ENCODE measurements at places on chromosomes 4 and X.

DNA sequence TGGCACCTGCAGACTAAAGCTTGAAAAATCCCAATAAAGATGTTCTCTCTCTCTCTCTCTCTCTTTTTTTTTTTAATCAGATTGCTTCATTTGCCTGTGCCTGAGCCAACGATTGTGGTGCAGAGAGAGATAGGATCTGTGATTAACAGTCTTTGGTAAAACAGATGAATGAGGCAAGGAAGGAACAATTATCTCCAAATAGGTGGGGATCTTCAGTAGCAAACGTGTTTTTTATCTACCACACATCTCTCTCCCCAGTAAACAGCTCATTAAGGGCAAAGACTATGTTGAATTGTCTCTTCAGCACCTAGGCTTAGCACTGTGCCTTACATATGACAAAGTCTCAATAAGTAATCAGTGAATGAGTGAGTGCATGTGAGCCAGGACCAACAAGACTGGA, 96.3 kb downstream of the SMIM20 start:
- DNase-seq: no peak

DNA sequence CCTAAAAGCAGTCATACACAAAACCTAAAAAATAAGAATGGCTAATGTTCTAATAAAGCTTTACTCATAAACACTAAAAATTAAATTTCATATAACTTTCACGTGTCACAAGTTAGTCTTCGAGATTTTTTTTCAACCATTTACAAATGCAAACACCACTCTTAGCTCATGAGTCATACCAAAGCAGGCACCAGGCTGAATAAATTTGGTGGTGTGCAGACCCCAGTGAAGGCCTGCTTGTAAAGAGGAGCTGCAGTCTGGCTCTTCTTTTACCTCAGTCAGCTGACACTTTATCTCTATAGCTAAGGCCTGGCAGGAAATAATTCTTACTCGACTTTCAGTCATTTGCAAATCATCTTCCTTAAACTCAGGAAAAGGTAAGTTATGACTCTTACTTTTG, 37.4 kb downstream of the CLOCK start:
- no peak for DNase-seq

GRCh38 chrX:47129157-47129898, 15.2 kb downstream of the NDUFB11 start:
- peak; percentile 94 for DNase-seq

- DNase-seq: no peak
Measured at GRCh38 chr4:85477534-85477933, 2.6 kb downstream of the ARHGAP24 start.

GRCh38 chr4:2534904-2535375, 1.5 kb upstream of the FAM193A start:
- no peak for DNase-seq

GRCh38 chr4:35463251-35463952, 780.9 kb downstream of the ARAP2 start:
- no peak for DNase-seq

- DNase-seq: no peak
Measured at GRCh38 chrX:23389196-23389792, 54.6 kb downstream of the PTCHD1 start.

- no peak for DNase-seq
Measured at GRCh38 chr4:30720661-30721184, 554 bp downstream of the PCDH7 start.

DNA sequence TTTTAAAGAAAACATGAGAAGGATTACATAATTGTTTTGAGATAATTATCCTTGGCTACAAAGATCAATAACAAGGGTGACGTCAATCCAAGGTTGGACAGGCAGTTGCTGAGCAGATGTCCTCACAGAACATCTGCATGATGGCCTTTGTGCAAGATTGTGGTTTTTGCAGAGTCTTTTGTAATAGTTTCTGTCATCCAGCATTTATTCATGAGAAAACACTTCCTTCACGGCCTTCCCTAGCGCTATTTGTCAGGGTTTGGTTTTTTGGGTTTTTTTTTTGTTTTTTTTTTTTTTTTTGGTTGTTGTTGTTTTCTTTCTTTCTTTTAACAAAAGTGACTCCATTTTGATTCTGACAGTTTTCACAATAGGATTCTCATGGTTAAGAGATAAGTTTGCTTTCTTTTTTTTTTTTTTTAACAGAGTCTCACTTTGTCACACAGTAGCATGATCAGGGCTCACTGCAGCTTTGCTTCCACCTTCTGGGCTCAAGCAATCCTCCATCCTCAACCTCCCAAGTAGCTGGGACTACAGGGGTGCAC, 31.5 kb upstream of the ELF2 start:
- DNase-seq: no peak

GRCh38 chrX:69372435-69372834, 131.7 kb upstream of the NALF2 start:
- no peak for DNase-seq

GRCh38 chr4:184269879-184270430, 52.3 kb upstream of the ENPP6 start:
- no peak for DNase-seq

GRCh38 chr4:113695328-113696169, 66.0 kb downstream of the CAMK2D start:
- DNase-seq: no peak

DNA sequence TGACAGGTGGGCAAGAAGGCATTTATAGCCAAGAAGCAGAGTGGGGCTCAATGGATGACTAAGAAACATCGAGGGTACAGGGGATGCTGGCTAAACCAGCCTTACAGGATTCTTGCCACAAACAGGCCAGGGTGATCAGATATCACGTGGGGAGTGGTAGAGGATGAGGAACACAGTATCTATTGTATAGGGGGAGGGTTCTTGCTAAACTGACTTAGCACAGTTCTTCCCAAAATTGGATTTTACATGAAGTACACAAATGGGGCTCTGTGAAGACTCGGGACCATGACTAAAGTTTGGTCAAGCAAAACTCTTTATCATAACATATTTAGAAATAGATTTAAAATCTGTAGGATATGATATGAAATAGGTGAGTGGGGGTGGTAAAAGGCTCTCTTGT, 144.0 kb upstream of the ATOH1 start:
- DNase-seq: no peak

DNA sequence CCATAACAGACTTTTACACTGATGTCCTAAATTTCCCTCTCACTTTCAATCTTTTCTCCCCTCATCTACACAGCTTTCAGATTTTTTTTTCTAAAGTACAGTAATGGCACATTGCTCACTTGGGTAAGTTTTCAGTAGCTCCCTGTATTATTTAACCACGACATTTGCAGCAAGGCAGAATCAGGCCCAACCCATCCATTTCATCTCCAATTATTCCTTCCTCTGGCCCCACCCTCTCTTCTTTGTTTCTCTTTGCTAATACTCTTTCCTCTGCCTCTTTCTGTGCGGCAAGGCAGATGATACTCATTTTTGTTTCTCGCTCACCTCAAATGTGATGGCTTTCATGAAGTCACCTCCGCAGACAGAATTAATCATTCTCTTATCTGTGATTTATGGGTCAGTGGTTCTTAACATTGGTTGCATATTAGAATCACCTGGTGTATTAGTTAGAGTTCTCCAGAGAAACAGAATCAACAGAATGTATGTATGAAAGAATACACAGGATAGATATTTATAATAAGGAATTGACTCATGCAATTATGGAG, 43.4 kb upstream of the GATB start:
- no peak for DNase-seq

GRCh38 chr4:14790494-14790893, 211.8 kb upstream of the CPEB2 start:
- no peak for DNase-seq

DNA sequence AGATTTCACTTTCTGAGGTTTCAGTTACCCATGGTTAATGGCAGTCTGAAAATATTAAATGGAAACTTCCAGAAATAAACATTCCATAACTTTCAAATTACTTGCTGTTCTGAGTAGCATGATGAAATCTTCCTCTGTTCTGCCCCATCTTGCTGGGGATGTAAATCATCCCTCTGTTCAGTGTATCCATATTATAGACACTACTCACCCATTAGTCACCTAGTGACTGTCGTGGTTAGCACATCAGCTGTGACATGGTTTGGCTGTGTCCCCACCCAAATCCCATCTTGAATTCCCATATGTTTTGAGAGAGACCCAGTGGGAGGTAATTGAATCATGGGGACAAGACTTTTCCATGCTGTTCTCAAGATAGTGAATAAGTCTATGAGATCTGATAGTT, 125.5 kb upstream of the GIMD1 start:
- DNase-seq: no peak

DNA sequence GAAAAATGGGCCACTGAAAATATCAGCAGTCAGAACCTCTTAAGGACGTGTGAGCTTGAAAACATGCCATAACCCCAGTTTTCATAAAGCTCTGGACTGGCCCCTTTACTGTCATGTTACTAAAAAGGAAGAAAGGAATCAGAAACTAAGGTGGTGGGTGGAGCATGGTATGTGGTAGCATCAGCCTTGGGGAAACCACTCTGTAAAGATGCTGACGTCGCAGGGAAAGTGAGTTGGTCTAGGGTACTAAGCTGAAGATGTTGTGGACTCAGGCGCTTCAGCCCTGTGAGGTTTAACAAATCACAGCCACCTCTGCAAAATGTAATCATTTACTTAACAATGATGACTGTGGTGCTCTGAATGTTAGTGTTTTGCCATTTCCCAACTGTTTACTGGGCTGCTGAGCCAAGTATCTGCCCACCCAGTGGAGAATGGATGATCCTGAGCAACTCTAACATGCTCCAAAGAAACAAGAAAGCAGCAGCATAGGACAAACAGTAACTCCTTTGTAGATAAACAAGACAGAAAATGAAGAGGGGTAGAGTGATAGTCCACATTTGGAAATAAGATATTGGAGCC, 33.4 kb downstream of the C4orf54 start:
- DNase-seq: no peak

DNA sequence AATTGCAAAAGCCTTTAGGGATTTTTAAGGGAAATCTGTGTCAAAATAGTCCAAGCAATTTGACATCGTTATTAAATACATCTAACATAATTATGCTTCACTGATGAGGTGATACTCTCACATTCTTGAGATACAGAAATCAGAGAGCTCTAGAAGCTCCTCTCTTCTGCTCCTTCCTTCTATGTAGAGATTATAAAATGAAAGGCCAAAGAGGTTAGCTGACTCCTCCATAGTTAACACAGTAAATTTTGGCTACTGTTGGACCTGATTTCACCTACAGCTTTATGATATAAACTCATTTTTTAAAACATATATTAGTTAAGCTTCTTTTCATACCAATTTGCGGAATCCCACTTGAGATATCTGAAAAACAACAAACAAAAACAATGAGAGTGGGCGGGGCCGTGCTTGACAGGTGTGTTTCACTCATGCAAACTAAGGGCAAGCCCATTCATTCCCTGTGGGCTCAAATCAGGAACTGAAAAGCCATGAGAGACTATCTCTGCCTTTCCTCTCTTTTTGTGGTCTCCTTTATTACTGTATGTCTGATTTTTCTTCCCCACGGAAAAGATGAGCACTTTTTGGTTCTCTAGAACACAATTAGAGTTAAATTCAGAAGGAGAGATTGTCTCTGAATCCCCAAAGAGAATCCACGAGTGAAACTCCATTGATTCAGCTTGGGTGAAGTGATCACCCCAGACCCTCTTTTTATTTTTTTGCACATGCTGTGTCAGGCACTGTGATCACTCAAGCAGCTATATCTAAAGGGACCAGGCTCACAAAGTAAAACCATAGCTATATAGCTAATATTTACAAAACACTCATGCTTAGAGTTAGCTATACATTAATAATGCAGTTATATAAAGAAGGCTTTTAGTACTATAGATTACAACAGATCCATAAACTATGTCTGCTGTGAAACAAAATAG, 566.3 kb downstream of the IL15 start:
- no peak for DNase-seq

- DNase-seq: no peak
Measured at GRCh38 chr4:84875636-84876371, 90.7 kb downstream of the WDFY3 start.

- no peak for DNase-seq
Measured at GRCh38 chrX:133604801-133605200, 189.5 kb upstream of the GPC4 start.

GRCh38 chr4:30719454-30720020, 632 bp upstream of the PCDH7 start:
- no peak for DNase-seq

- no peak for DNase-seq
Measured at GRCh38 chr4:165709516-165709915, 163.5 kb upstream of the TLL1 start.

DNA sequence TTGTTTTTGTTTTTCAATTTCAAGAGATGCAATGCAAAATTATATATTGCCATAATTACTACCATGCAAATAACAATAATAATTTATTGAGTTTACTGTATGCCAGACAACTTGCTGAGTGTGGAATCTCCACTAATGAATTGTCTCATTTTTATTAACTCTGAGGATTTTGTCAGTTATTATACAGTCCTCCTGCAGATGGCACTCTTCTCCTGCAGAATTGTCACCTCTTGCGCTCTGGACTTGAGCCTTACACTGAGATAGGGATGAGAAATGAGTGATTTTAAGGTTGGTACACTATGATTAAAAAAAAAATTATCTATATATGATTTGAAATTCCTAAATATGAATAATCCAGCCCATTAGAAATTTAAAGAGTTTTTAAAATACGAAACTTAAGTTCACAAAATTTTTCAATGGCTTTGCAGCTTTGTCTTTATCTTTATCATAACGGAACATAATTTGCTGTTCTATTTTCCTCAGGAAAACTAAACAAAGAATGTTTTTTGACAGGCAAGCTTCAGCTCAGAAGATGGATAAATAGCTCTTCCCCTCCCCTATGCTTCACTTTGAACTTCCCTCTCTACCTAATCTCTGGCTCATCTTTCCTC, 12.7 kb upstream of the PAQR3 start:
- DNase-seq: peak; percentile 51

- DNase-seq: no peak
Measured at GRCh38 chr4:41141900-41142299, 72.4 kb downstream of the APBB2 start.

DNA sequence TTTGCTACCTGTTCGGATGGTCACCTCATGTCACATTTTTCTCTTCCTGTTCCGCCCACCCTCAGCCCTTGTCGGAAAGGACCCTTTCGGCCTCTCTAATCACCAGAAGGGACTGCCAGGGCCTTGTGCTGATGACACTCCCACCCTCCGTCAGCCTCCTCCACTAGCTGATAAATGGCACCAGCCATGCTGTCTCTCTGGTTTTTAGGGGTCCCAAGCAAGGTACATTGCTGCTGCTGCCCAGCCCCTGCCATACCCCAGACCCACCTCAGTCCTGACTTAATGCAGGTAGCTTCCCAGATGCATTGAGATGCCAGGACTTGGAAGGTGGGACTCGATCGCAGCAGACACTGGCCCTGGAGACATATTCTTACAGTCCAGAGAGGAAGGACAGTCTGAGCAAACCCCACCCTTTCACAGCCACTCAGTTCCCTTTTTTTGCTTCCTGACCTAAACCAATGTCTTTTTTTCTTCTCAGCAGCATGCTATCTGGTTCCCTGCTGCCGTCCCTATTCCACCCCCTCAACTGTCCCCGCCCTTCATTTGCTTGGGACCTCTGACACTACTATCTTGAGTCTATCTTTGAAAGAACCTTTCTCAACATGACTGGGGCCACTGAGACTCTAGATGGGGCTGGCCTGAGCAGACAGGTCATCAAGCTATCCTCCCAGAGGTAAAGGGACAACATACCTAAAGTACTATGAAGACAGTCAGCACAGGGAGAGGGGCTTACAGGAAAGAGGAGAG, at the start of gene BTK:
TSS of gene BTK (minus strand) at position 397 of the 747 bp plus-strand sequence. CDS start 10,907 bp downstream, outside the sequence.
- DNase-seq: no peak

GRCh38 chrX:106220177-106220576, 52.1 kb downstream of the PWWP3B start:
- no peak for DNase-seq

Measured in CD4-positive, alpha-beta T cell treated with Interleukin-15 for 4 hours (primary cell).